ENCODE measurements at places on chromosomes 13 and 19. TPM values are rescaled to one million over a fixed set of nuclear protein-coding genes. Genes with fewer than 3 reads are reported as not detected.

Gene USPL1
- 16.4 TPM for total RNA-seq

Gene ZNF180
- 9.5 TPM for total RNA-seq

Gene UHRF1
- total RNA-seq = 36.1 TPM

Gene TUBB4A
- total RNA-seq = not detected

Gene IZUMO4
- 1.3 TPM for total RNA-seq

Gene DMAC2
- total RNA-seq = 39.3 TPM

Gene ZNF274
- total RNA-seq = 12.9 TPM

Gene ZNF763
- total RNA-seq = 0.32 TPM

Gene KLC3
- not detected for total RNA-seq

Gene ETV2
- under 0.01 TPM for total RNA-seq

Gene ZNF320
- 6.4 TPM for total RNA-seq

Gene LHB
- total RNA-seq = not detected

Gene PCDH20
- under 0.01 TPM for total RNA-seq

Gene SPRYD7
- 6.4 TPM for total RNA-seq

Gene ZMYM2
- 69.1 TPM for total RNA-seq

Gene GFY
- not detected for total RNA-seq

Gene CCL25
- not detected for total RNA-seq

Gene ICAM4
- total RNA-seq = 4.7 TPM

Gene DZIP1
- 38.9 TPM for total RNA-seq

Gene IGSF23
- total RNA-seq = 0.32 TPM

Gene LONP1
- 65.2 TPM for total RNA-seq

Gene PLK5
- not detected for total RNA-seq

Gene ESD
- 118 TPM for total RNA-seq

Gene IRGC
- not detected for total RNA-seq

Gene SCN1B
- total RNA-seq = 3.2 TPM

Gene LCP1
- 44.9 TPM for total RNA-seq

Gene ZNF835
- total RNA-seq = not detected

Gene ZNF100
- total RNA-seq = 5.6 TPM

Gene SLC10A2
- total RNA-seq = not detected

Gene STX10
- 69.9 TPM for total RNA-seq

Gene APOC4
- total RNA-seq = not detected

Gene DMKN
- 2.2 TPM for total RNA-seq

Gene NDUFA11
- total RNA-seq = 321 TPM

Gene LGALS14
- not detected for total RNA-seq

Gene C19orf18
- under 0.01 TPM for total RNA-seq

Gene EPSTI1
- 15.1 TPM for total RNA-seq

Gene TPTE2
- under 0.01 TPM for total RNA-seq

Gene SBK2
- total RNA-seq = not detected

Gene C1QTNF9B
- total RNA-seq = 0.86 TPM

Gene ZNF816
- total RNA-seq = 11.7 TPM

Gene SLC8A2
- not detected for total RNA-seq

Gene ZNF426
- 19.6 TPM for total RNA-seq

Gene KIR2DL3
- total RNA-seq = not detected

All from fibroblast of villous mesenchyme (primary cell).